ENCODE measurements at places on chromosomes 1 and 21.

GRCh38 chr1:234154320-234155251 is 218.7 kb upstream of the COA6 start:
- peak; percentile 73 for DNase-seq

GRCh38 chr1:213979751-213980586 is 7.8 kb upstream of the PROX1 start:
- DNase-seq = no peak

- DNase-seq = no peak
Observed at GRCh38 chr1:45335855-45336324, 4.1 kb upstream of the TOE1 start.

DNA sequence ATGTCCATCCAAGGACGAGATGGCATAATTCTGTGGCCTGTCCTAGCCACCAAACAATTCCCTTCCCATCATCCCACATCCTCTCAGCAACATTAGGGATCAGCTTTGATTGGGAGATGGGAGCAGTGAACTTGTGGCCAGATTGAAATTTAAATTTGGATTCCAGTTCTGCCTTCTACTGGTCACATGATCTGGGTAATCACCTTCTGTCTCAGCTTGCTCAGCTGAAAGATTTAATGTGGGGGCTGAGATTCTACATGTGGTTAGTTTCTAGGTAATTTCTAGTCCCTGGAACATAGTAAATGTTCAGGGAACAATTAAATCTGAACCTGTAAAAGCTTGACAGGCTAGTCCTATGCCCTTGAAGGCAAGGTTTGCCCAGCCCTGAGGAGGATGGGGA is 3.2 kb downstream of the MYOCOS start:
- DNase-seq = no peak

GRCh38 chr21:32147041-32147440 is 131.8 kb downstream of the MIS18A start:
- no peak for DNase-seq

DNA sequence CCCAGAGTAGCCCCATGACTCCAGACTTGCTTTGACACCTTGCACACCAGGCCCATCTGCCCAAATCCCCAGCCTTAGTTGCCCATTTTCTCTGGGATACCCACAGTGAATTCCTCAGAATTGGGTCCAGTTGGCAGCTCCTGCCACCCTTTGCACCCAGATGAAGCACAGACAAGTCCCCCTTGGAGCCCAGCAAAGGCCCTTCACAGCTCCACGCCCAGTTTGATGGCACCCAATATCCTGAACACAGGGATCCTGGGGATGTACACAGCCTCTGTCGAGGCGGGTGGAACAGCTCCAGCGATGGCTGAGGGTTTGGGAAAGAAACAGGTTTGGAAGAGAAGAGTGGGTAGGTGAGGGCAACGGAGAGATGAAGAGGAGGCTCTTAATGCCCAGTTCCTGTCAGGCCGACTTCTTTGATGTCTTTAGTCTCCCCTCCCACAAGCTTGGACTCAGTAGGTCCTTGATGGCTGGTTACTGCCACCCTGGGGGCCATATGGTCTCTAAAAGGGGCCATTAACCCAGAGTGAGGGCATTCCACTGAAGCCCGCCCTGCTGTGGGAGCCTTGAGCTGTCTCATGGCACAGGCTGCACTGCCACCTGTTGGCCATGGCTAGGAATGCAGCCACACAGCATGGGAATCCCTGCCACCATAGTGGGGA is 21.7 kb downstream of the TMEM53 start:
- DNase-seq = peak; percentile 86

DNA sequence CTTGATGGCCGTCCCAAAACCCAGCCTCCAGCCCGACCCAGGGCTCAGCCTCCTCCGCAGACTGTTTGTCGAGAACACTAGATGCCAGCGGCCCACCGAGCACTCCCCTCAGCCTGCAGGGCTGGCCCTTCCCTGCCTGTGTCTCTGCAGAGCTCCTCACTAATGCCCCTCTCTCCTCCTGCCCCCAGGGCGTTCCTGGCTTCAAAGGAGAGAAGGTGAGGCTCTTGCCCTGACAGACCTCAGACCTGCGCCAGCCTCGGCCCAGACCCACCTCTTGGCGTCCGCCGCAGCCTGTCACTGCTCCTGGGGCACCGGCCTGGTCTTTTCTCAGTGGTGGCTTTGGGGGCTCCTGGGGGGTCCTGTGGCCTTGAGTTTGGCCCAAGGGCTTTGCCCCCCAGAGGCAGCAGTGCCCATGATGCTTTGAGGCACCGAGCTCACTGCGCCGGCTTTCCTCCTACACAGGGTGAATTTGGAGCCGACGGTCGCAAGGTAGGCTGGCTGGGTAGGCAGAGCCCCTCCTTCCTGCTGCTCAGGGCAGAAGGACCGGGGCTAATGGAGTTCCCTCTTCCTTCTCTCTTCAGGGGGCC is 18.4 kb downstream of the COL6A2 start:
- DNase-seq = no peak

- no peak for DNase-seq
Observed at GRCh38 chr1:199946305-199947155, 81.0 kb upstream of the NR5A2 start.

- DNase-seq = no peak
Observed at GRCh38 chr1:58986996-58987767, 203.3 kb upstream of the JUN start.

DNA sequence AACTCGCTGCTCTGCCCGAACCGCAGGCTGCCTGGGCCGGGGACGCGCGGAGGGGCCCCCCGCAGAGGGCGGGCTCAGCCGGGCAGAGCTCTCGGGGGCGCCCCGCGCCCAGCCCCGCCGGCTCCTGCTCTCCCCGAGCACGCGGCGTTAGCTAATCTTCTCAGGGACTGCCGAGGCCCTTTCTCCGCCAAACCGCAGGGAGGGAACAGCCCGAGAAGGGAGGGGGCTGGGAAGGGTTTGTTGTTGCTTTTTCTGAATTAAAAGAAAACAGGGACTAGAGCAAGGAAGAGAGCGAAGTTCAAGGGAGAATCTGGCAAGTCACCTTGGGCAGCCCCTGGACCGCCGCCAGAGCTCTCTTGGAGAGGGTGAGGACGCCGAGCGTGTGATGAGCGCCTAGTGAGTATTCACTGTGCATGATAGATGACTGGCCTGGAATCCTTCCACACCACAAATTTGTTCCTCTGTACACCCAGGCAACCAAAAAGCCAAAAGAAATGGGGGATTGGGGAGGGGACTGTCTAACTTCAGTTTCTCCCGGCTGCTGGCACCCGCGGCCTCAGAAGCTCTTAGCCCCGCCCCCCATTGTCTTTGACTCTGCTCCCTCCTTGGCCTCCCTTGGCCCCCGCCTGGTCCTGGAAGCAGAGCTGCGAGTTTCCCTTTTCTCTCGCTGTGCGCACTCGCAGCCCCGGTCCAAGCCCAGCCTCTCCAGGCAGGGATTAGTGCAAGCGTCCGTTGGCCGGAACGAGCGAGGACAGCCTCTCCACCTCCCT is 19.7 kb upstream of the LMX1A start:
- peak; percentile 37 for DNase-seq

DNA sequence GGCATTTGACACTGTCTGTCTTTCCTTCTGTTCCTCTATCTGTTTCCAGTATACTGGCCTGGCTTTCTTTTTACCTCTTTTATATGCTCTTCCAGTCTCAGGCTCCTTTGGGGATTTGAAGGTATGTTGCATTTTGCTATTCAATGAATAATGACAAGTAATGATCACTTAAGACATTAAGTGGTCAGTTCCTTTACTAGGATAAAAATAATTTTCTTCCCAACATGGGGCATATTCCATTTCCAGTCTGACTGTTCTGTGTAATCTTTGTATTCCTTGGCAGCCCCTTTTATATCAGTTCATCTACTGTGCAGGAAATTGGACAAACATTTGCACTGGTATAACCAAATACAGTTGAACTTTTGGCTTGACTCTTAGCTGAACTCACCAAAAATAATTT is 15.6 kb downstream of the METTL18 start:
- no peak for DNase-seq

- DNase-seq = no peak
Observed at GRCh38 chr1:100700586-100700985, 19.0 kb upstream of the VCAM1 start.

DNA sequence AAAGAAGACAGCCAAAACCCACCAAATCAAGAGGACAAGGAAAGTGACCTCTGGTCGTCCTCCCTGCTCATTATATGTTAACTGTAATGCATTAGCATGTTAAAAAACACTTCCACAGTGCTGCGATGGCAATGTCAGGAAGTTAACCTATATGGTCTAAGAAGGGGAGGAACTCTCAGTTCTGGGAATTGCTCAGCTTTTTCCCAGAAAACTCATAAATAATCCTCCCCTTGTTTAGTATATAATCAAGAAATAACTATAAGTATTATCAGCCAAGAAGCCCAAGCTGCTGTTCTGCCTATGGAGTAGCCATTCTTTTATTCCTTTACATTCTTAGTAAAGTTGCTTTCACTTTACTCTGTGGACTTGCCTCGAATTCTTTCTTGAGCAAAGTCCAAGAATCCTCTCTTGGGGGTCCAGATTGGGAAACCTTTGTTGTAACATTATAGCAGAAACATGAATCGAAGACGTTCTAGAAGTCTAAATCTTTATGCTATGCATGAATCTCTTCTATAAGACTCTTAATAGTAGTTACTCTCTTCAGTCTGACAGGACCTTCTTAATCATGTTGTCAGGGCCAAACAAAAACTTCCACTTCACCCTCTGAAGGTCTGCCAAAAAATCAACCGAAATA is 110.0 kb upstream of the VANGL1 start:
- DNase-seq = no peak

GRCh38 chr1:17841944-17842343 is 86.8 kb downstream of the ACTL8 start:
- DNase-seq = no peak

DNA sequence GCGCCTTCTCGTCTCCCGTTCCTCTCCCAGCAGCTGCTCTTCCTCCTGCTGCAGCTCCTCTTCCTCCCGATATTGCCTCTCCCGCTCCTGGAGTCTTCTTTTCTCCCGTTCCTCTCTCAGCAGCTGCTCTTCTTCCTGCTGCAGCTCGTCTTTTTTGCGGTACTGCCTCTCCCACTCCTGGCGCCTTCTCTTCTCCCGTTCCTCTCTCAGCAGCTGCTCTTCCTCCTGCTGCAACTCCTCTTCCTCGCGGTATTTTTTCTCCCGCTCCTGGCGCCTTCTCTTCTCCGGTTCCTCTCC is 5.3 kb downstream of the TCHH start:
- DNase-seq = no peak

- DNase-seq = no peak
Observed at GRCh38 chr1:84740050-84740714, 49.9 kb upstream of the SSX2IP start.

- no peak for DNase-seq
Observed at GRCh38 chr1:178407655-178408054, 89.1 kb downstream of the CLEC20A start.

- DNase-seq = no peak
Observed at GRCh38 chr1:102120910-102121309, 124.2 kb upstream of the OLFM3 start.

DNA sequence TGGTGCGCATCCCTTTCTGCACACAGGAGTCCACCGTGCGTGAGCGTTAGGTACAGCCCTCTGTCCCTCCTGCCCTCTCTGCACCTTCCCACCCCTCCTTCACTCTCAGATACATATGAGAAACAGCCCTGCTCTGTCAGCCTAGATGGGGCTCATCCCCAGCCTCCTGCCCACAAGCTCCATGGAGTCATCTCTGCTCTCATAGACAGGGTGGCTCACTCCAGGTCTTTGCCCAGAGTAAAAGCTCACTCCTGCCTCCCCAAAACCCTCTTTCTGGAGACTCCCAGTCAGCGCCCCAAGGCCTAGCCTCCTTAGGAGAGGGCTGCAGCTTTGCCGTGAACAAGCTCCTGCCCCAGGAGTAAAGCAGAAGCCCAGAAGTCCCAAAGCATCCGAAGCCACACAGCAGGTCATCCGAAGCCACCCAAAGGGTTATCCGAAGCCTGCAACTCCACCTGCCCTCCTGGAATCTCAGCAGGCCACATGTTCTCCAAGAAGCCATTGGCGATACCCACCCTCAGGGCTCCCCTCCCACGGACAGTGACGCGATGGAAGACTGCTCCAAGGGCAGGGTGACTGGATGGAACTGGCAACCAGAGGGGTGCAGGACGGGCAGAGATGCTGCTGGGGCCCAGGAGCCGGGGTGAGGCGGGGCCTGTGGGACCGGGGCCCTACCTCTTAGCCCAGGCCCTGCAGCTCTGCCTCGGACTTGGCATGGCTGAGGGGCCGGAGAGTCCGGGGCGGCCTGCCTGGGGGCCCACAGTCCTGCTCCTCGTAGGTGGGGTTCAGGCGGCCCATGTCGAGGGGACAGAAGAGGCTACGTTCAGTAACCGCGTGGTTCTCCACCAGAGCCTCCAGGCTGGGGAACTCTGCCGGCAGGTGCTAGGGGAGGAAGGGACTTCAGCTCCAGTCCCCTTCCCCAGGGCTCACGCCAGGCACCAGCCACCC is 3.6 kb upstream of the KIF17 start:
- no peak for DNase-seq

- peak; percentile 93 for DNase-seq
Observed at GRCh38 chr1:204162494-204163074, 3.6 kb downstream of the REN start.

- no peak for DNase-seq
Observed at GRCh38 chr1:51341876-51342496, 11.6 kb upstream of the TTC39A start.

GRCh38 chr1:14852291-14852690 is 253.8 kb downstream of the KAZN start:
- no peak for DNase-seq

GRCh38 chr1:198357937-198358336 is 182.5 kb downstream of the ATP6V1G3 start:
- DNase-seq = no peak

DNA sequence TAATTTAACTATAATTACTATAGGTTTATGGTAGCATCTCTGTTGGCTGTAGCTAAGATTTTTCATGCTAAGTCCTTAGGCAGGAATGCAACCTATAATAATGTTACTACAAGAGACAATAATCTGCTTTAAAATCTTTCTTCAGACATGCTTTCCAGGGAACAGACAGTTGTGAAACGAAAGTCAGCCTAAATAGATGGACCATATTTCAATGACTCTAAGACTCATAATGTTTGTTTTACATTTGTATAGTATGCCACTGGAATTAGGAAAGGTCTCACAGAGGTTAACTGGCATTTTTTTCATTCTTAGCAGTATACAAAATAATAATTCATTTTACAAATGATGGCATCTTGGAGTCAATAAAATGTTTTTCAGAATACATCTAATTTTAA is 8.1 kb downstream of the RERE start:
- no peak for DNase-seq

DNA sequence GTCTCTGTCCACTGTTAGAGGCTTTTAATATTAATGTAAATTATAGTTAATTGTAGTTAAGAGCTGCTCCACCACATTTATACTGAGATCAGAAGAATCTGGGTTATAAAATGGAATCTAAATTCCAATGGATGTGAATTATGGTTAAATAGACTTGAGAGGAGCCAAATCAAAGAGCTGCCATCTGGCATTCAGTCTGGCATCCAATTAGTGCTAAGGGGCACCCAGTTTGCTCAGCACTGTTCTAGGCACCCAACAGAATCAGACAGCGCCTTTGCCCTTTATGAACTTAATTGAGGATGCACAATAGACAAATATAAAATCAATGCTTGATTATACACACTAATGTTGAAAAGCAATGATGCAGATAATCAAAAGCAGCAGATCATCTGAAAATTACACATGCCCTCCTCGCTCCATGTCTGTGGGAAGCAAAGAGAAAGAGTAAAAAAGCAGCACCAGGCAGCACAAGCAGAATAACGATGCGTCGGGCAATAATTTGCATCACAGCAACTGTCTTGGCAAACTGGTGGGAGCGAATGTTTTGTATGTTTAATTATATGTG is 310.1 kb downstream of the BRINP2 start:
- DNase-seq = no peak

GRCh38 chr1:152582647-152583046 is 2.3 kb upstream of the LCE3D start:
- DNase-seq = no peak

Measured in HEK293T (cell line).